ENCODE measurements at places on chromosomes 5 and 9. TPM values are rescaled to one million over a fixed set of nuclear protein-coding genes. Genes with fewer than 3 reads are reported as not detected.

The NHP2 gene
- total RNA-seq = 91.0 TPM

The SPINK7 gene
- total RNA-seq = not detected

The KCNT1 gene
- total RNA-seq = not detected

The BNC2 gene
- total RNA-seq = 66.2 TPM

The IFNA21 gene
- total RNA-seq = not detected

The OR1L8 gene
- total RNA-seq = not detected

The FOXD1 gene
- 73.4 TPM for total RNA-seq

The LCN15 gene
- total RNA-seq = not detected

The ANKH gene
- total RNA-seq = 44.6 TPM

The MARCOL gene
- total RNA-seq = not detected

The SLC25A2 gene
- total RNA-seq = 0.81 TPM

The CEP72 gene
- 5.4 TPM for total RNA-seq

The RNF208 gene
- total RNA-seq = 7.2 TPM

The EIF4E1B gene
- total RNA-seq = not detected

The CDKN2B gene
- 23.3 TPM for total RNA-seq

The CCDC171 gene
- total RNA-seq = 4.5 TPM

The PTGDS gene
- total RNA-seq = 123 TPM

The ITGA1 gene
- total RNA-seq = 150 TPM

The PFN3 gene
- total RNA-seq = not detected

The KIF27 gene
- total RNA-seq = 4.2 TPM

The COL15A1 gene
- total RNA-seq = 0.81 TPM

The GAS1 gene
- 304 TPM for total RNA-seq

The HRH2 gene
- not detected for total RNA-seq

The PCDHB4 gene
- total RNA-seq = 4.1 TPM

The PCDHGA4 gene
- total RNA-seq = 0.27 TPM
